ENCODE measurements at places on chromosomes 2 and 18.

DNA sequence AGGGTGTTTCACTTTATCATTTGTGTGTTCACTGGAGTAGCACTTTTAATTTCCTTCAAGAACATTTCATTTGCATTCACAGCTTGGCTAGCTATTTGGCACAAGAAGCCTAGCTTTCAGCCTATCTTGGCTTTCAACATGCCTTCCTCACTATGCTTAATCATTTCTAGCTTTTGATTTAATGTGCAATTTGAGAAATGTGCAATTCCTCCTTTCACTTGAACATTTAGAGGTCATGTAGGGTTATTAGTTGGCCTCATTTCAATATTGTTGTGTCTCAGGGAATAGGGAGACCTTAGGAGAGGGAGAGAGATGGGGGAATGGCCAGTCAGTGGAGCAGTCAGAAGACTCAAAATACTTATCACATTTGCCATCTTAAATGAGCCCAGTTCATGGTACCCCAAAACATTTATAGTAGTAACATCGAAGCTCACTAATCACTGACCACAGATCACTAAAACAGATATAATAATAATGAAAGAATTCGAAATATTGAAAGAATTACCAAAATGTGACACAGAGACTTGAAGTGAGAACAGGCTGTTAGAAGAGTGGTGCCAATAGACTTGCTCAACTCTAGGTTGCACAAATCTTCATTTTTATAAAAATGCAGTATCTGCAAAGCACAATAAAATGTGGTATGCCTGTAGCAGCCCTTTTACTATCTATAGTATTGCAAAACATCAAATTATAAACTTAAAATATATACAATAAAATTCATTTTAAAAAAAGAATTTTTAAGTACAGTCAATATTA, 561.2 kb downstream of the METTL4 start:
- no peak for DNase-seq

DNA sequence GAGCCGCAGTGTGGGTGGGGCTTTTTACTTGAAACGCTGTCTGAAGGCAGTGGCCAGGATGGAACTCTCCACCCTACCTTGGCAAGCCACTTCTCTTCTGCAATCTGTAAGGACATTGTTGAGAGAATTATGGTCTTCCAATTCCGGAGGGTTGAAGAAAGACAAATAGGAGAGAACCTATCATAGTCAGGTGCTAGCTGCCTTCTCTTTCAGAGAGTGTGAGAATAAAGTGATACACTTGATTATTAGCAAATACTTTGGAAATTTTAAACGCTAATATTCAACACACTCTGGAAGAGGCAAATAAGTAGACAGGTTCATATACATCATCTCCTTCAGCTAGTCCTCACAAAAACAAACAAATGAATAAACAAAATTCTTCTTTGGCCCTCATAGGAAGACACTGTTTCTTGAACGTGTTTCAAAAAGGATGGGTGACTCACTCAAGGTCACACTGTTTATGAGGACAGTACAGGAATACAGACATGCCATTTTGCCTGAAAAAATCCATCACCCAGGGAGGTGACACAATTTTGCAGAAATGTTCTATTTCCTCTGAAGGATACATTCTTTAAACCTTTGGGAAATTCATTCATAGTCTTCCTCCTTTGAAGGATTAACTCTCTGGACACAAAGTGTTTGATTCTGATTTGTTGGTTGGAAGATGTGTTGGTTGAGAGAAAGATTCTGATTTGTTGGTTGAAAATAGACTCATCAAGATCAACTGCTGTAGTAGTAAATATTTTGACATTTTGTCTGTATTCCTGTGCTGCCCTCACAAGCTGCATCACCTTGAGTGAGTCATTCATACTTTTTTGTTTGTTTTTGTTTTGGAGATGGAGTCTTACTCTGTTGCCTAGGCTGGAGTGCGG, 2.2 kb upstream of the IL1RN start:
- no peak for DNase-seq

- no peak for DNase-seq
Measured at GRCh38 chr2:13030606-13031005, 313.9 kb downstream of the TRIB2 start.

- no peak for DNase-seq
Measured at GRCh38 chr2:127575941-127576432, 40.5 kb downstream of the MYO7B start.

DNA sequence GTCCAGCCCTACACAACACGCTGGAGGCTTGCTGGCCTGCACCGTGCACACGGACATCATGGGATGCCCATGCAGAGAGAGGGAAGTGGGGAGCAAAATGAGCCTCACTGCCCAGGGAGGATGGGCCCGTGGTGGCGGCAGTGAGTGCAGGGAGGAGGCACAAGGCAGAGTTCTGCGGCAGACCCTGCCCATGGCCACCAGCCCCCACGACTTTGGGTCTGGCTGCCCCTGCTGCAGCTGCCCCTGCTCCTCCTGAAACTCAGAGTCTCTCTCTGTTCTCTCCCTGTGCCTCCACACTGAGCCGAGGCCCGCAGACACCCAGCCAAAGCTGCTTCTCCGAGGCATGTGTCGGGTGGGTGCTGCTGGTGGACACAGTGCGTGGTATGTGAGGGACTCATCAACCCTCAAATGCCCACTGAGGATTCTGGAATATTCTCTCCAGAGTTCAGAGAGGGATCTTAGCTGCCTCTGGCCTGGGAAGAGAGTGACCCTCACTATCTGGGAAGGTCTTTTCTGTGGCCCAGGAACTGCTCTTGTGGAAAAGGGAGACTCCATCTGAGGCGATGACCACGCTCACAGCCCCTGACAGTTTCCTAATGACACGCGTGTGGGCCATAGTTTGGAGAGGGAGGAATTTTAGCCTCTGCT, 45.1 kb upstream of the HPCAL1 start:
- DNase-seq: no peak

- no peak for DNase-seq
Measured at GRCh38 chr2:56202381-56203121, 18.8 kb downstream of the CCDC85A start.

- no peak for DNase-seq
Measured at GRCh38 chr18:11072632-11073031, 76.7 kb downstream of the PIEZO2 start.

- DNase-seq: no peak
Measured at GRCh38 chr2:64996871-64997307, 7.7 kb downstream of the SLC1A4 start.

- no peak for DNase-seq
Measured at GRCh38 chr2:7264791-7265190, 347.6 kb downstream of the RNF144A start.

- no peak for DNase-seq
Measured at GRCh38 chr18:42425025-42425424, 470.0 kb downstream of the PIK3C3 start.

DNA sequence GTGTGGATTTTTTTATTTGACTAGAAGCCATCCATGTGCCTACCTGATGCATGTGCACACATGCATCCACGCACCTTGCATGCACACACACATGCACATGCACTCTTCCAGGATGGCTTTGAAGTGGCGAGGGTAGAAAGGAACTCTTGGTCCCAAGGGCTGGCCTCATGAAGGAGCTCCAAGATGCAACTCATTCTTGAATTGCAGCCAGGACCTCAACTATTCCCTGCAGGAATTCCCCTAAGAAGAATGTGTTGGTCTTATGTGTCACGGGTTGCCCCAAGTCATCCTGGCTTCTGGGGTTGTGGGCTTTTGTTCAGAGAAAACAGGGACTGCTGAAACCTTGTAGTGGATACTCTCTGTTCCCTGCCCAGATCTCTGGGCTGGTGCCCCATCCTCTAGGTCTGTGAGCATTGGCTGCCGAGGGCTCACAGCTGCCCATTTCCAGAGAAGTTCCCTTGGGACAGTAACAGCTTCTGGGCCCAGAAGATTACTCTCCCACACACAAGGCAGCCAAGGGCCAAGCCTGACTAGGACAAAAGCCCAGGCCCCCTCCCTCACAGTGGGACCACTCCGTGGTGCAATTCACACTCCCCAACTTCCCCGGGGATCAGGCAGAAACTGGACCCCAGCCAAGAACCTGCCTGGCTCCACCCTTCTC, 137.6 kb downstream of the COPS8 start:
- no peak for DNase-seq

Measured in CD4-positive, alpha-beta T cell treated with Interleukin-4 for 1 hour (primary cell).